ENCODE measurements at places on chromosomes 16 and 17.

GRCh38 chr17:50102164-50102991, 7.2 kb downstream of the PDK2 start:
- no peak for DNase-seq

GRCh38 chr16:86170720-86171119, 271.8 kb downstream of the IRF8 start:
- DNase-seq, result no peak

DNA sequence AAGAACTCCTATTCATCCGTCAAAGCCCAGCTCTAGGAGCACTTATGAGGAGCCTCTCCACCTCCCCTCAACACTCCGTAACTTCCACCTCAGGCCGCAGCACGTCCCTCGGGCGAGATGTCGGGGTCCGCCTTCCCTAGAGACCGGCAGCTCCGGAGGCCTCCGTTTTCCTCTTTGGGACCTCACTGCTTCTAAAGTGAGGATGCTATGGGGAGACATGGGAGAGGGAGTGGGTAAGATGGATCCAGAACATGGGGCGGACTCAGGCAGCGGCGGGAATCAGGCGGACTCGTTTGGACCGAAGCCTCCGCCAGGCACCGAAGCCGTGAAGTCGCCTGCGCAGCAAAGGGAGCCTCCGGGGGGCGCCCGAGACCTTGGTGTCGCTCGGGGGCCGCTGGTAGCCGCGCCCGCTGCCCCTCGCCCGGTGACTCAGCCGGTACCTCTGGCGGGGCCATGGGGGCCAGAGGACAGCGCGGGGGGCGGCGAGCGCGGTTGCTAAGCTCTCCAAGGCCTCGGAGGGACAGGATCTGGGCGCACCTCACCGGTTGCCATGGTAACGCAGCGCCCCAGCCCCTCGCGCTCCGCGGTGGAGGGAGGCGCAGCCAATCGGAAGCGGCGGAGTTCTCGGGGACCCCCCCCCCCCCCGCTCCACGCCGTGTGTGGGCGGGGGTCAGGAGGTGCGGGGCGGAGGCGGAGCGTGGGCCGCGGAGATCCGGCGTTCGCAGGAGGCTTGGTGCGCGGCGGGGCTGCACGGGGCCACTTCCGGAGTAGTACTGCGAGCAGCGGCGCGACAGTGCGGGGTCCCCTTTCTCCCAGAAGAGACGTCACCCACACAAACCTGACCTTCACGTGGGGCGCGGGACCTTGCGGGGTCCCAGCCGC, 1.3 kb upstream of the HIC1 start:
- peak; percentile 68 for DNase-seq

- peak; percentile 95 for DNase-seq
Observed at GRCh38 chr17:57902800-57903759, 52.1 kb downstream of the CUEDC1 start.

GRCh38 chr17:45430738-45431530, 1.7 kb downstream of the ARHGAP27 start:
- no peak for DNase-seq

GRCh38 chr16:85188822-85189672, 76.8 kb upstream of the CIBAR2 start:
- DNase-seq, result no peak

- DNase-seq, result no peak
Observed at GRCh38 chr17:63978272-63979200, 5.8 kb upstream of the SCN4A start.
